Activated CD4-positive, alpha-beta T cell treated with anti-CD3 and anti-CD28 coated beads, Interleukin-2, amount 50 U/mL, for 48 hours (primary cell): ENCODE measurements at places on chromosomes 6 and 20.
A peak's percentile ranks its signal among the peaks of the same experiment; 100 is the strongest.

DNA sequence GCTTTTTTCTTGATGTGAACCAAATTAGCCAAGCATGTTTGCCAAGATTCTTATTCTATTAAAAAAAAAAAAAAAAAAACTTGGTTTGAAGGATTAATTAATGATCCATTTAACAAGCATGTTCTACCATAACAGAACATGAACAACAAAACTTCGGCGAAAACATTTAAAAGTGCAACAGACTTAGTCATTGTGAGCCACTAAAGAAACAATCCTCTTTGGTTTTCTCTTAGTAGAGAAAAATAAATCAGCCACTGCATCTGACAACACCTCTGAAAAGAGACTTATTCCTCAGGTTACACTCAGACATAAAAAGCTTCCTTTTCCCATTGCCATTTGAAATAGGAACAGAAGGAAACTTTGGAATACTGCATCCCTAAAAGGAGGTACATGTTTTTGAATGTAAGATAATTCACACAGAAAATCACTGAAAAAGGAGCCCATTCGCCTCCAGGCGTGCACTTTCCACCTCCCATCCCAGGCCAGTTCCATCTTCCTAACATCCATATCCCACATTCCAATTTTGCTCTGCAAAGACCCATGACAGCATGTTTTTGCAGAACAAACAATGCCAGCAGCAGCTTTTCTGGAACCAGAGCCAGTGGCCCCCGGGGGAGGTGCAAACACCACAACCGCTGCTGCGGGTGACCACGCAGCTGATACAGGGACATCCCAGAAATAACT, 79.5 kb downstream of the ZMYND8 start:
- DNase-seq, result no peak

GRCh38 chr20:32792316-32792715, 27.4 kb upstream of the MAPRE1 start:
- peak; percentile 42 for DNase-seq

DNA sequence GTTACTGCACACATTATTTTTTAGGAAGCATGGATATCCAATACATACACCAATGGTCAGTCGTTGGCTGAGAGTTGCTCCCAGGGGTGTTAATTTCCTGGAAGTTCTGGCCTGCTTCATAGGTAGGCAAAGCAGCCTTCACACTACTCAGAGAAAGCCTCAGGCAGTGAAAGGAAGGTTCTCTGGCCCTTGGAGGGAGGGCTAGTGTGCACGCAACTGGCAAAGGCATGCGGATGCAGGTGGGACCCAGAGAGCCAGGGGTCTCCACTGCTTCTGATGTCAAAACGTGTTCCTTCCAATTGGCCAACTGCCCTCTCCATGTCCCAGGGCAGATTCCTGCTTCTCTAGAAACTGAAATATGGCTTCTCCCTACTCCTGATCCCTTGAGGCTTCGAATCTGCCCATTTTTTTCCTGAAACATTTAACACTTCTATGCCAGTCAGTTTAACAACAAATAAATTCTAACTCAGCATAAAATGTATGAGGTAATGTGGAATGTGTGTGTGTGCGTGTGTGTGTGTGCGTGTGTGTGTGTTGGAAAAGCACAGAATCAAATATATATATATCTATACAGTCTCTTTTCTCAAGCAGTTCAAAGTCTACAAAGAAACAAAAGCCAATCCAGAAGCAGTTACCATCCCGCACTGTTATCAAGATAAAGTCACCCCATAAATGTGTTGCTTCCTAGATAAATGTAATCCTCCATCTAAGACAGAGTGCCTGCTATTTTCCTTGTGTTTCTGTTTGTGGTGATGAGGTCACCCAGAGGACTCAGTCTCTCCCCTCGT, 94.0 kb upstream of the HIVEP1 start:
- DNase-seq, result no peak

DNA sequence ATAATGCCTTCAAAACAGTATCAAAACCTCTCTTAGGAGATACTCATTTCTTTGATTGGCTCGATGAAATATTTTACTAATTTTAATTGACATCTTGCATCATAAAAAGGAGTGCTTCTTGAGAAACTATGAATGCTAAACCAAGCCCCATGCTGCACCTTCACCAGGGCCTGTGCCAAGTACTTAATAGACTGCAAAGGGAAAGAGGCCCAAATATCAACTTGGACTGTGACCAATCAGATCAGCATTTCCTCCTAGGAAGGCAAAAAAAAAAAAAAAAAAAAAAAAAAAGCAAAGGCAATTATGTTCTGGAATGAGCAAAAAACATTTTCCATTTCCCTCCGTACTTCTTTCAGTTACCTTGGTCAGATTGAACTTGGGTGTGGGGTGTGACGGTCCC, 253.0 kb upstream of the SOX4 start:
- DNase-seq, result no peak

DNA sequence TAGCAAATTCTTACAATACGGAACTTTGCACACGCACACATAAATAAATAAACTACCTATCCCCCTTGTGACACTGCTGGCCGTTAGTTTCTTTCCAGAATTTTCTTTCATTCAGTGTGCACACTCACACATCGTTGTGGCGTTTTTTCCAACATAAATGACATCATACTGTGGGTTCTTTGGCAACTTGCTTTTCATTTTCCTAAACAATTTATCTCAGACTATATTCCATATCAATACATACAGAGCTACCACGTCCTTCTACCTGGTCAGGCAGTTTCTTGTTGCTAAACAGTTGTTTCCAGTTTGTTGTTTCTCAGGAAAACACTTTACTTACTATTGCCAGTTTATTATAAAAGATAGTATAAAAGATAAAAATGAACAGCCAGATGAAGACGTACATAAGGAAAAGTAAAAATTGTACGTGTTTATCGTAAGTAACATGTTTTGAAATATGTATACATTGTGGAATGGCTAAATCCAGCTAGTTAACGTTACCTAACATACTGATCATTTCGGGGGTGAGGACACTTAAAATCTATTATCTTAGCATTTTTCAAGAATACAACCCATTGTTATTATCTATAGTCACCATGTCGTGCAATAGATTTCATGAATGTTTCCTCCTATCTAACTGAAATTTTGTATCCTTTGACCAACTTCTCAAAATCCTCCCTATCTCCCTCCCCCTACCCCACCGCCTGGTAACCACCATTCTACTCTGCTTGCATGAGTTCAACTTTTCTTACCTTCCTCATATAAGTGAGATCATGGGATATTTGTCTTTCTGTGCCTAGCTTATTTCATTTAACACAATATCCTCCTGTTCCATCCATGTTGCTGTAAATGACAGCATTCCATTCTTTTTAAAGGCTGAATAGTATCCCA, 1.2 kb upstream of the TP53RK start:
- DNase-seq, result no peak

DNA sequence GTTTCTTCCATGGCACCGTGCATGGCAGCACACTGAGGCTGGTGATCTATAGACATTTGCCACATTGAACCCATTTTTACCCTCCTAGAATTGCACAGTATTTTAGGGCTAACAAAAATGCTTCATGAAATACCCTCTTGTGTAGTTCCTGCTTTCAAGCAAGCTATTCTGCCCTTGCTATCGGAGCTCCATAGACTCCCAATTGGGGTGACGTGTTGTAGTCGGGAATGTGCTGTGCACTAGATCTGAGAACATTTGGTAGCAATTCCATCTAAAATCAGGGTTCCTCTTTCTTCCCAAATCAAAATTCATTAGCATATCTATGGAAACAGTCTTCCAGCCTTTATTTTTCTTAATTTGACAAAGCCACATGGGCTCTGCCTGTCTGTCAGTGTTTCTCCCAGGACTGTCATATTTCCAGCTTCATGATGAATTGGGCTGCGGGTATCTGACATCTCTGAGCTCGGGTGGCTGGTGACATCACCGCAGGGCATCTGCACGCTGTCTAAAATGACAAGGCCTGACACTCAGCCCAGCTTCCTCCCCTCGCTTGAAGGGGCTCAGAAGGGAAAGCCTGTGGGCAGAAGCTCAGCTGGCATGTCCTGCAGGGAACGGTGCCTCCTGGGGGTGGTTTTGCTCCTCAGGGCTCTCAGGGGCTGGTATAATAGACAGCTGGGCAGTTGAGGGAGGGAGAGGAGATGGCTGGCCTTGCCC, 406.4 kb downstream of the QKI start:
- DNase-seq, result no peak

DNA sequence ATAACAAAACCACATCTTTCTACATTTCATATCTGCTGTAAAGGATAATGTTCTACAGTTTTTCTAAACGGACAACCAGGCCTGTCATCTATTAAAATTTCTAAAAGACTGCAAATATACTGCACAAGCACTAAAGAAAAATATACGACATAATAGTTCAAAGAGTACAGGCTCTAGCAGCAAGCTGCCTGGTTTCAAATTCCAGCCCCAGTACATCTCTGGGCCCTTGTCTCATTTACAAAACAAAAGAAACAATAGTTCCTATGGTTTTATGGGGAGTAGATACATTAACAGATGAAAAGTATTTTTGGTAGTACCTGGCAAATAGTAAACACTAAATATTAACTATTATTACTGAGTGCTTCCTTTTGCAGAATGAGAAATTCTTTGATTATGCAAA, 24.1 kb downstream of the DEK start:
- DNase-seq, result no peak
